Memory B cell (primary cell): ENCODE measurements at places on chromosomes 6 and 20.

- H3K36me3 ChIP-seq = no peaks in the 10 kb centered on the region
- H3K27ac ChIP-seq = no peak overlapping the region
- peak; percentile 79 for DNase-seq
Observed at GRCh38 chr6:125779924-125780539, 10.7 kb upstream of the NCOA7 start.

- no peaks in the 10 kb centered on the region for H3K36me3 ChIP-seq
- no peak overlapping the region for H3K27ac ChIP-seq
- H3K27me3 ChIP-seq = no peaks in the 10 kb centered on the region
- no peak for DNase-seq
- peaks cover 30% of the 10 kb centered on the region for H3K4me1 ChIP-seq
Observed at GRCh38 chr20:1955217-1955616, 38.6 kb downstream of the PDYN start.

DNA sequence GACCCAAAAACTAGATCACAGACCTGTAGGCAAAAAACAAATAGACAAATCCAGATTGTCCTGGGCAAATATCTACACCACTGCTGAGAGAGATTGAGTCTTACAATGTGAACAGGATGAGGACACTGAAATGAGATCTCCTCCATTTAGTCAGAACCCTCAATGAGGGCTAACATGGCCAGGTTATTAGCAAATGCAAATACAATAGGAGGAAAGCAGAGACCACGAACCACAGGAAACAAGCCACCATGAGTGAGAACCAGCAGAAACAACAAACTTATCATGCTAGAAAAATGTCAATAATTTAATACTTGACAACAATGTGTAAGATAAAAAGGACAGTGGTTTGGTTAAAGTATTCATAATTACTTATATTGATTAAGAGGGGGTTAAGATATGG, 162.8 kb downstream of the SYNE1 start:
- H3K4me3 ChIP-seq = no peak overlapping the region
- no peaks in the 10 kb centered on the region for H3K36me3 ChIP-seq
- no peaks in the 10 kb centered on the region for H3K27me3 ChIP-seq
- H3K27ac ChIP-seq = no peak overlapping the region
- no peaks in the 10 kb centered on the region for H3K4me1 ChIP-seq

DNA sequence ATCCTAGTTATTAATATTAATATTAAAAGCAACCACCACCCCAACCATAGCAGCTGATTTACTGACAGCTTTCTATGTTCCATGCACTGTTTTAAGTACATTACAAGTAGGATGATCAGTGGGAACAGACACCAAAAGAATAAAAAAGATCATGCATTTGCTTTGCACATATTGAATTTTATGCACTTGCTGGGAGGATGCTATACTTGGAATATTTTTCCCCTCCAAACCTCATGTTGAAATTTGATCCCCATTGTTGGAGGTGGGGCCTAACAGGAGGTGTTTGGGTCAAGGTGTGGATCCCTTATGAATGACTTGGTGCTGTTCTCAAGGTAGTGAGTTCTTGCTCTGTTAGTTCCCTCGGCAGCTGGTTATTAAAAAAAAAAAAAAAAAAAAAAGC, 178.9 kb upstream of the MYLIP start:
- no peak overlapping the region for H3K4me3 ChIP-seq
- DNase-seq = no peak
- H3K36me3 ChIP-seq = no peaks in the 10 kb centered on the region

DNA sequence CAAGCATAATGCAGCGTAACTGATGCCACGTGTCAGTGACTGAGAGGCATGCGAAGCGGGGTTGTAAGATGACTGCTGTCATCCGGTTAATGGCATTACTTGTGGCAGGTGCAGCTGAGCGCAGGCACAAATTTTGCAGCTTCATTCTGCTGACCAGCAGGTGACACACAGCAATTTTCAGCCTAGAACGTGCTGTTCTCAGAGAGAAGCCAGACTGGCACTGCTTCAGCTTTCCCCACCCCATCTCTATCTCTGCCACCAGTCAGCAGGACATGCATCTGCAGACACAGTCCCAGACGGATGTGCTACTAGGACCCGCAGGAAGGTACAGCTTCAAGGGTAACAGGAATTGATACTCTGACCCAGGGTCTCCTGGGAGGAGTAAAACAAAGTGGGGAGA, 221.8 kb downstream of the KIF16B start:
- no peaks in the 10 kb centered on the region for H3K4me1 ChIP-seq
- H3K36me3 ChIP-seq = peaks cover 14% of the 10 kb centered on the region
- no peak for DNase-seq
- no peak overlapping the region for H3K27ac ChIP-seq
- H3K4me3 ChIP-seq = no peak overlapping the region
- H3K27me3 ChIP-seq = no peaks in the 10 kb centered on the region

DNA sequence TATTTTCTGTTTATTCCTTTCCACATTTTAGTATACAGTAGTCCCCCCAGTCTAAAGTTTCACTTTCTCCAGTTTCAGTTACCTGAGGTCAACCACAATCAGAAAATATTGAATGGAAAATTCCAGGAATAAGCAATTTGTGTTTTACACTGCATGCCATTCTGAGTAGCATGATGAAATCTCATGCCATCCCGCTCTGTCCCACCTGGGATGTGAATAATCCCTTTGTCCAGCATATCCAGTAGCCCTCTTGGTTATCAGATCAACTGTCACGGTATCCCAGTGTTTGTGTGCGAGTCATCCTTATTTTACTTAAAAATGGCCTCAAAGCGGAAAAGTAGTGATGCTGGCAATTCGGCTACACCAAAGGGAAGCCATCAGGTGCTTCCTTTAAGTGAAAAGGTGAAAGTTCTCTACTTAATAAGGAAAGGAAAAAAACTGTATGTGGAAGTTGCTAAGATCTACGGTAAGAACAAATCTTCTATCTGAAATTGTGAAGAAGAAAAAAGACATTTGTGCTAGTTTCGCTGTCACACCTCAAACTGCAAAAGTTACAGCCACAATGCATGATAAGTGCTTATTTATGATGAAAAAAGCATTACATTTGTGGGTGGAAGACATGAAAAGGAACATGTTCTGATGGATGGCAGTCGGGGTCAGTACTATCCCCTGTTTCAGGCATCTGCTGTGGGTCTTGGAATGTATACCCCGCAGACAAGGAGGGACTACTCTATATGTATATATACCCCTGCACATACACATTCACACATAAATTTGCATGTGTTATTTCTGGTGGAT, 11.3 kb downstream of the NOX3 start:
- H3K36me3 ChIP-seq = no peaks in the 10 kb centered on the region
- DNase-seq = no peak
- peaks cover 2% of the 10 kb centered on the region for H3K4me1 ChIP-seq
- H3K27ac ChIP-seq = no peak overlapping the region
